ENCODE measurements at places on chromosomes 2 and 18. TPM values are rescaled to one million over a fixed set of nuclear protein-coding genes. Genes with fewer than 3 reads are reported as not detected.

DNA sequence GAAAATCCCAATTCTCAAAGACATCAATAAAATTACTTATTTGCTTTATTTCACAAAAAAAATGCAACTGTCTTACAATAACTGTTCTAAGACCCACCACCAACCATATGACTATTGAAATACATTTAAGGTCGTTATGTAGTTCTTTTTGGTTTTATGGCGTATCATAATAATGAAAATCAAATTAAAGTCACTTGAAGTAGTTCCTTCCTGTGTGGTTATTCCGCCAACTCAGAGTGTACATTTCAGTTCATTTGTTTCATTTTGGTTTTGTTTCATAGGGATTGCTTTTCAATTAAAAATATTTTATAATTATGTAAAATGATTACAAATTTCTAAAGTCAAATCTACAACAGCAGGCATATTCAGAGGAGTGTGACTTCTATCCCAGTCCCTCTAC, 45.9 kb upstream of the AAK1 start:
- DNase-seq: no peak

- no peak for DNase-seq
These were observed 19.4 kb downstream of the CENPA start for GRCh38 chr2:26805241-26805676.

- no peak for DNase-seq
These were observed 163.4 kb downstream of the UBE2E3 start for GRCh38 chr2:181143790-181144300.

DNA sequence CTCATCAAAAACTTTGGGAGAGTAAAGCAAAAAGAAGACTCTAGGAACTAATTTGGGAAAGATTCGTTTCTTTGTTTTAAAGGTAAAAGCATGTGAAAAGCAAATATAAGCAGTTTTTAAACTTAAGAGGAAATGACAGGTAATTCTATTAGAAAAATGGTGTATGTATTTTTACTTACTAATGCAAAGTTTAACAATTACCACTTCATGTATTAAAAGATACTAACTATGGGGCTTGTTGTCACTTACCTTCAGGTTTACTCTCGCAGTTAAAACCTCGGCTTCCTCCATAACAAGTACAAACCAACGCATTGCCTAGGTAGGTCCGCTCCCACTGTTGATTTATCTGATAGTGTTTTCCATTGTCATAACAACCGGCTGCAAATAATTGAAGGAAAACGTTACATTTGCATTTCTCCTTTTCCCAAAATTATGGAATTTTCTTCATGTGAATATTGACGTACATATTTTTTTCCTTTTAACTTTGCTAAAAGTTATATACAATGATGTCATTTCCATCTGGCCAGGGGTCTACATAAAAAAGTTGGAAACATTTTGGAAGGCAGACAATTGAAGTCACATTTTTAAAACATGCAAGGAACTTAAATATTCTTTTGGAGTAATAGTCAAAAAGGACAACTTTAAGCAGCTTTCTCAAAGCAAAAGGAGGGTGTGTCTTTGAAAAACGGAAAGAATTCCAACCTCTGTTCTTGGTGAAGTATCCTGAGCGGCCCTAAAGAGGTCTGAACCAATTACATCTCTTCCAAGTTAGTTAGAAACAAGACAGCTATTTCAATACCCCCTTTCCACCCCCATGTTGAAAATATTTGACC, 1.2 kb downstream of the FN1 start:
- DNase-seq: no peak

Gene SULT1C4
- 1.6 TPM for total RNA-seq

DNA sequence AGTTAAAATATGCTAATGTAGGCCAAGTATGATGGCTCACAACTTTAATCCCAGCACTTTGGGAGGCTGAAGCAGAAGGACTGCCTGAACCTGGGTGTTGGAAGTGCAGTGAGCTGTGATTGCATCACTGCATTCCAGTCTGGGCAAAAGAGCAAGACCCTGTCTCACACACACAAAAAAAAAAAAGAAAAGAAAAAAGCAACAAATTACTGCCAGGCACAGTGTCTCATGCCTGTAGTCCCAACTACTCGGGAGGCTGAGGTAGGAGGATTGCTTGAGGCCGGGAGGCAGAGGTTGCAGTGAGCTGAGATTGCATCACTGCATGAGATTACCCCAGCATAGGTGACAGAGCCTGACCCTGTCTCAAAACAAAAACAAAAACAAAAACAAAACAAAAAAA, 110.6 kb downstream of the PRELID3A start:
- DNase-seq: no peak

Gene FBXO15
- 0.50 TPM for total RNA-seq

DNA sequence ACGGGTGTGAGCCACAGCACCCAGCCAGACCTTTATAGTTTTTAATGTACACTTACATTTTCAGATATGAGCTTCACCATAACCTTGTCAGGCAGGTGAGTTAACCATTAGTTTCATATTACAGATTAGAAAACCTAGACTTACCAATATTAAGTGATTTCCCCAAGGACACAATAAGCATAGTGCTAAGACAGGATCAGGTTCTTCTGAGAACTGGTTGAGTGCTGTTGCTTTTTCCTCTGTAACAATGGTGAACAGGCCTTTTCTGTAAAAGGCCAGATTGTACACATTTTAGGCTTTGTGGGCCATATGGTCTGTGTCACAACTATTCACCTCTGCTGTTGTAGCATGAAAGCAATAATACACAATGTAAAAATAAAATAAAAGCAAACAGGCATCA, 332.0 kb downstream of the PIK3C3 start:
- DNase-seq: no peak

DNA sequence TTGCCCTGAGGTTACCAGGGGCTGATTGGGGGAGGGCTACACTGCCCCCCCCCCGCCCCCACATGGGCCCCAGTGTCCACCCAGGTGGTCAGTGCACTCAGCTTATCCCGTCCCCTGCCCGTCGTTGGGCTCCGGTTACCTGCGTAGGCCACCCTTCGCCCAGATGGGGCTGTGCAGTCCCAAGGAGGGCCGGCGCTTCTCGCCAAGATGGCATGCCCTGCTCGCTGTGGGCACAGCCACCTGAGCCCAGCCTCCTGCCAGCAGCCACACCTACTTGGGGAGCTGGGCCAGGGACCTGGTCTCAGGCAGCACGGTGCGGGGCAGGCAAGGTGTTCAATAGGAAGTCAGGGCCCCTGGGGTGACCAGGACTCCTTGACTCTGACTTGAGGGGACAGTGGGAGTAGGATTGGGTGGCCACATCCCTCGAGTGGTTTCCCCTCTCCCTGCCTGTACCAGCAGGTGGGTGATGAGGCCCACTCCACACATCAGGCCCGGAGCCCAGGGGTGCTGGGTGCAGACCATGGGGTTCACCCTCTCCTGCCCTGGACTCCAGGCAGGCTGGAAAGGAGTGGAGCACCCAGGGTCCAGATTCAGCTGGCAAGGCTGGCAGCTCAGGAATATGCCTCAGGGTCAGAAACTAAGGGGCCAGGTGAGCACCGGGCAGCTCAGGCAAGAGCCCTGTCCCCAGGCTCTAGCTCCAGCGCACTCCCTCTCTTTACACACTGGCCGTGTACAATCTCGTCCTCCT, 170.3 kb downstream of the GLI2 start:
- no peak for DNase-seq

DNA sequence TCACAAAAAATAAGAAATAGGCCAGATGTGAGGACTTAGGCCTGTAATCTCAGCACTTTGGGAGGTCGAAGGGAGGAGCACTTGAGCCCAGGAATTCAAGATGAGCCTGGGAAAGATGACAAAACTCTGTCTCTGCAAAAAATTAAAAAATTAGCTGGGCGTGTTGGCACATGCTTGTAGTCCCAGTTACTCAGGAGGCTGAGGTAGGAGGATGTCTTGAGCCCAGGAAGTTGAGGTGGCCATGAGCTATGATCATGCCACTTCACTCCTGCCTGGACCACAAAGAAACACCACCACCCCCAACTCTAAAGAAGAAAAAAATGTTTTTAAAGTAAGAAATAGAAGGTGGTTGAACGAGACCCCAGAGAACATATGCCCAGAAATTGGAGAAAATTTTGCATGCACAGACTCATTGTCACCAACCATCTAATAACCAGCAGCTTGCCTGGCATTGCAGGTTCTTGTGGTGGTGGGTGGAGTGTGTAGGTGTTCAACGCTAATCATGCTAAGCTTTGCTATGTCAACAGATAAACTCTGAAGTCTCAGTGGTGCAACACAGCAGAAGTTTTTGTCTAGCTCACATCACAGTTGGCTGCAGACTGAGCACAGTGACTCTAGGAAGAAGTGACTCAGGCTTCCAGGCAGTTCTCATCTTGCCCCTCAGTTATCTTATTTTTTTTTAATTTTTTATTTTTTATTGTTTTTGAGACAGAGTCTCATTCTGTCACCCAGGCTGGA, 18.6 kb downstream of the ARL4C start:
- DNase-seq: no peak

GRCh38 chr18:55310044-55310676, 277.8 kb downstream of the TCF4 start:
- no peak for DNase-seq

- no peak for DNase-seq
These were observed 1.2 kb downstream of the ACMSD start for GRCh38 chr2:134839649-134840048.

Gene ELOA2
- not detected for total RNA-seq

Gene KIAA2012
- total RNA-seq: under 0.01 TPM

GRCh38 chr2:235498541-235498940, 4.7 kb downstream of the AGAP1 start:
- no peak for DNase-seq

- peak; percentile 32 for DNase-seq
These were observed 103.3 kb upstream of the ID2 start for GRCh38 chr2:8578335-8579244.

Gene PARD6G
- 2.2 TPM for total RNA-seq

- no peak for DNase-seq
These were observed 65.0 kb upstream of the NPAS2 start for GRCh38 chr2:100754951-100755350.

DNA sequence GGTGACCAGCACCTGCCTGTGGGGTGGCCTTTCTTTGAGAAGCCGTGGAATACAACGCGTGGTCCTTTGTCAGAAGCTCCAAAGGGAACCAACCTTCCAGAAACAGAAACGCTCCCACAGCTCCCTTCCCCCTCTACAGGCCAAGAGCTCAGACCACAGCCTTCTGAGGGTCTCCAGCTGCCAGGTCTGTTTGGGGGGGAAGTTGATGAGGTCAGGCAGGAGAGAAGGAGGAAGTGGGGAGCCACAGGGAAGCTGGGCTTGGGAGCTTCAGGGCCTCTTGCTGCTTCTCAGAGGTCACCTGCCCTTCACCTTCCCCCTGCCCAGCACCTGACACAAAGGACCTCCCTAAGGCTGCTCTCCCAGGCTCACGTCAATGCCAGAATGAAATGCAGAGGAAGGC, 287.7 kb upstream of the ID2 start:
- no peak for DNase-seq

DNA sequence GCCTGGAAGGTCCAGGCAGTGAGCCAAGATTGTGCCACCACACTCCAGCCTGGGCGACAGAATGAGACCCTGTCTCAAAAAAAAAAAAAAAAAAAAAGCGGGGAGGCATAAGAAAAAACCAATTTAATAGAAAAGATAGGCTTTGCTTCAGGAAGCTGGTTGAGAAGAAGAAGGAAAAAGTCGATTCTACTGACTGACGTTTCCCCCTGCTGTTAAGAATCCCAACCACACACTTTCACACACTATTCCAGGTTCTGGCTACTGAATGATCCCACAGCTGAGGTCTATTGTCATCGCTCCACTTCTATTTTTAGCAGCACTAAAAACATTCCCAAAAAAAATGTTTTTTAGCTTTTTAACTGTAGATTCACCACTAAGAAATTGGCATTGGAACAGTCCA, 6.7 kb upstream of the CHCHD5 start:
- no peak for DNase-seq

GRCh38 chr2:190707726-190708125, 58.8 kb downstream of the NAB1 start:
- no peak for DNase-seq

DNA sequence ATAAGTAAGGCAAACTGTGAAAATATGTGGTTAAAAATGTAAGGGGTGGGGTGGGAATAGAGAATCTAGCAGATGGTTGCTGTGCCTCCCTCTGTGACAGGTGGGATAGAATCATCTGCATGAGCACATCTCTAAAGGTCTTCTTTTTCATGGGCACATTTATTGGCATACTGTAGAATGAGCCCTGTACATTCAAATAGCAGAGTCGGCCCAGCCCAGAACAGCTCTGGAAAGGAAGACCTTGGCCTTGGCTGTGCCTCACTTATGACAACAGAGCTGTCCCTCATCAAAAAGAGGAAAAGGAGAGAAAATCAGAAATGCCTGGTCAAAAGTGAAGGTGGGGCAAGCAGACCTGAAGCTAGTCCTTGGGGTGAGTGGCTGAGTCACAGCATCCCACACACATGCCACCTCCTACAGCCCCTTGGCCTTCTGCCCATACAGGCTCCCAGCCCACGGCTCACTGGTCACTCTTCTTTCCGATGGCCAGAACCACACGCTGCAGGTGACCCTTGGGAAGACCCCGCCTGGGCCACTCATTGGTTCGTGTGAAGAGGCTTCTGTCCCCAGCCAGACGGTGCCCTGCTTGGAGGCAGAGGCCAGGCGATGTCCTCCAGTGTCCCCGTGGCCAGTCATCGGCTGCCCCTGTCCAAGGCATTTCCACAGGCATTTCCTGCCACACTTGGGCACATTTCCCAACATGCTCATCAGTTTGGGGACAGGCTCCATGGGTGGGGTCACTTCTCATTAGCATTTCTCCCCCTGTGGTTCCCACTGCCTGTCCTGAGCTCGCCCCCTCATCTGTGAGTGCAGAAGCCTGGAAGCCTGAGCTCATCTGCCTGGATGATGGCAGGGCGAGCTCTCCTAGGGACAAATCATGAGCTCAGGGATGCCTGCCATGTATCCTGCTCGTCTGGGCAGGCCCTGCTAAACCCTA, 113.6 kb downstream of the MCFD2 start:
- peak; percentile 26 for DNase-seq

GRCh38 chr2:64624108-64624610, 29.6 kb downstream of the SERTAD2 start:
- no peak for DNase-seq

GRCh38 chr2:119233326-119234020, 9.8 kb downstream of the STEAP3 start:
- no peak for DNase-seq

DNA sequence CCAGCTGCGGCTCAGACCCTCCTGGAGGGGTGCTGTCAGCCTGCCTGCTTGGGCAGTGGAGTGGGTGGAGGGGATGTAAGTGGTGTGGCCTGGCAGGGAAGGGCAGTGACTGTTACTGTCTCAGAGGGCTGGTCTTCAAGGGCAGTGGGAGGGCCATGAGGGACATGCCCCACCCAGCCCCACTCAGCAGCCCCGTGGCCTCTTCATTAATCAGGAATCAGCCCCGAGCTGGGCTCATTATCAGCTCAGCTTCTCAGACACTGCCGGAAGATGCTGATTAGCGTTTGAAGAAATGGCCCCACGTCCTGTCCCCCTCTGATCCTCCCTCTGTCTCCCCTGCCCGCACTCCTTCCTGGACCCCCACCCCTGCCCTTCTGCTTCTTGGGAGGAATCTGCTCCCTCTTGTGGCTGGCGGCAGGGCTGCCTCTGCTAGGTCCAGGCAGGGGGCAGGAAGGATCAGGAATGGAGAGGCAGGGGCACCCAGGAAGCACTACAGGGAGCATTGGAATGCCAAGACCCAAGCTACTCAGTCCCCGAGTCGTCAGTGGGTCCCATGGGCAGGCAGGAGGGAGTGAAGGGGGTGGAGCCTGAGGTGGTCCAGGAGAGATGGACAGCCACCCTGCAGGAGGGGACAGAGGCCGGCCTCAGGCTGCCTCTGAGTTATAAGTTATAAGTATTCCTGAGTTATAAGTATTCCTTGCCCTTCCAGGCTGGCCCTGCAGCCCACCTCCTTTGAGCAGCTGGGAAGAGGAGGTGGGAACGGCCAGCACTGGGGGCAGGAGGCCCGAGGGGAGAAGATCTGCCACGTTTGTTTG, 7.0 kb downstream of the ASIC4 start:
- peak; percentile 72 for DNase-seq

GRCh38 chr2:42107249-42108042, 59.6 kb downstream of the PKDCC start:
- peak; percentile 9 for DNase-seq
